ENCODE measurements at places on chromosomes 5 and 9.
A peak's percentile ranks its signal among the peaks of the same experiment; 100 is the strongest.

DNA sequence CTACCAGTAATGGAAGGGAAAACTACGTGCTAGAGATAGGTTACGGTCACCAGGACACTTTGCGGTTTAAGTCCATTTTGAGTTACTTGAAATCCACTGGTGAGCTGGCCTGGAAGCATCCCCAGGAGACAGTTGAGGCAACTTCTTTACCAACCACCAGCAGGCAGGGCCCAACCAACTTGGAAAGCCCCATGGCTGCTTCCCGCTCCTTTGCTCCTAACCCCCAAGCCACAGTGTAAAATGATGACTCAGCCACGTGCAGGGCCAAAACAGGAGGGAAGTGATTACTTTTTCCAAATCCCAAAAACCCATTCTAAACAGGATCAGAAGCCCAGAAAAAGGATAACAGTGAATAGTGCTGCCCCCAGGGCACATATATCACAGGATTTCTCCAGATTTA is 87.4 kb downstream of the PAX5 start:
- no peak for DNase-seq

DNA sequence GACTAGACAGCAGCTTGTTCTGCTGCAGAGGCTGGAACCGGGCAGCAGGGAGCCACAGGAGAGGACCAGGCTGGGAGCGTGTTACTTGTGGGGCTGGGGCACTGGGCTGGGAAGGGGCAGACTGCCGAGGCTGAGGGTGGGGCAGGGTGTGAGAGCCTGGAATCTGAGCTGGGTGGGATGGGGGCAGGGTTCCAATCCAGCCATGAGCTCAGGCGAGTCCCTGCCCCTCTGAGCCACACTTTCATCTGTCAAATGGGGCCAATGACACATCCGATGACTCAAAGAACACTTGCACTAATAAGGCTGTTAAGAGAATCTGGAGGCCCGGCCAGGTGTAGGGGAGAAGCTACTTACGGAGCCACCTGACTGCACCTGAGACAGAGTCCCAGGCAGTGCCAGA is 18.7 kb upstream of the WDR38 start:
- DNase-seq = no peak

GRCh38 chr9:92426501-92427145 is 2.4 kb upstream of the OMD start:
- peak; percentile 98 for DNase-seq

DNA sequence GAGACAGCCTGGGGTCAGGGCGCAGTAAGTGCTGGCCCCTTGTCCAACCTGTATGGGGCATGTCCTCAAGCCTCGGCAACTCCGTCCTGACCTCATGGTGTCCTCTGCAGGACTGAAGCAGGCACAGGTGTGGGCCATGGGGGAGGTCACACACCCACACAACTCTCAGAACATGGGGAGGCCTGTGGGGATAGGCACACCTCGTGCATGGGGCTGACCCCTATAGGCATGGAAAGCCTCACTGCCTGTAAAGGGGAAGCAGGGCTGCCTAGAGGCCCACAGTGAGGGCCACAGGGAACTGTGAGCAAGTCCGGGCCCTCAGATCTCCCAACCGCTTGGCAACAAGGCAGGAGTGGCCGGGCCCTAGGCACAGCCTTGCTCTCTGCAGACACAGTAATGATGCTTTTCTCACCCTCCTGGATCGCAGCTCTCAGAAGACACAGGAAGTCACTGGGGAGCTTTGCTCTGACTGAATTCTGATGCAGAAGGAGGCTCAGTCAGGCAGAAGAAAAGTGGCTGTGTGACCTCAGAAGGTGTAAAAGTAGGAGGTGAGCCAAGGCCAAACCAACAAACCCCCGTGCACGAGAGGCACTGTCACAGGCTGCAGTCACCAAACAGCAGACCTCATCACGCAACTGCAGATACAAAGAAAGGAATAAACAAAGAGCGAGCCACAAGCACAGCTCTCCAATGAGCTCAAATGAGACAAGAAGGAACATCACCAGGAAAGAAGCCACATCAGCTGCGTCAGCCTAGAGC is 5.4 kb downstream of the IPPK start:
- no peak for DNase-seq

DNA sequence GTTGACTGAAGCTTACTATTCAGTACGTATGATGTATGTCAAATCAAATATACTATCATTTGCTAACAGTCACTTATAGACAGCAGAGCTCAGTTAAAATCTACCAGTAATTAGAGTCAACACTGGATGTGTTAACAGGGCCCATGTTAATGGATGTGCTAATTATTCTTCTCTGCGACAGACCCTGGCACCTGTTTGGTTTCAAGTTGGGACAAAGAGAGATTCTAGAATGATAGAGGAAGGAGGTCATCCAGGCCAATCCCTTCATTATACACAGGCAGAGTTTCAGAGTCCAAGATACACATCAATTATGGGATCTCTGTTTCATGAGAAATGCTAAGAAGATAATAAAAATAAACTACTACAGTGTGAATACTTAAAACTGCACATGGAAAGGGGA is 615.0 kb downstream of the ZNF608 start:
- DNase-seq = peak; percentile 18

DNA sequence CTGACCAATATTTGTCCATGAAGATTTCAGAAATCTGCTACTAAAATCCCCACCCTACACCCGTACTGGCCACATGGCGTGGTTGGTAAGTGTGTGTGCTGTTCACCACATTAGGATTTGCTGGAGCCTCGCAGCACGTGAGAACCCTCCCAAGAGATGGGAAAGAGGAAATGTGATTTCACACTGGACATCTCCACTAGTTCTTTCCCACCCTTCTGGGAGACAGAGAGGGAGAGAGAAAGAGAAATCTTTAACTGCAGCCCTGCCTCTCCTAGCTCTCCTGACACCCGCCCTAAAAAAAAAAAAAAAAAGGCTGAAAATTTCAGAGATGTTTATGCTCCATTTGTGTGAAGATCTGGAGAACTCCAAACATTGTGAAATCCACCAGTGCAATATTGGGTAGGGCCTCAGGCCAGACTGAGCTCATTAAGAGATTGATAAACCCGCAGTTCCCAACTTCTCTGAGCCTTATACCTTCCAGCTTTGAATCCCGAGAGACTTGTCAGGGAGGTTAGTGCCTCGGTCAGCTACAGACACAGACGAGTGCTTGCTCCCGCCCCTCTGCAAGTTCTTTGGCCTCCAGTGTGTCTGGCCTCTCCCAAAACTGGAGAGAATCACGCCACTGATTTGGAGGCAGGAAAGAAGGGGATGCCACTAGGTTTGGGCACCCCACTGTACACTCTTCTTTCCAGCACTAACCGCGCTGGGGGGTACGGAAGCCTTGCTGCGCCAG is 1.9 kb downstream of the SPRY4 start:
- no peak for DNase-seq

- DNase-seq = no peak
These were observed 3.7 kb upstream of the NIPAL4 start for GRCh38 chr5:157456301-157456700.

DNA sequence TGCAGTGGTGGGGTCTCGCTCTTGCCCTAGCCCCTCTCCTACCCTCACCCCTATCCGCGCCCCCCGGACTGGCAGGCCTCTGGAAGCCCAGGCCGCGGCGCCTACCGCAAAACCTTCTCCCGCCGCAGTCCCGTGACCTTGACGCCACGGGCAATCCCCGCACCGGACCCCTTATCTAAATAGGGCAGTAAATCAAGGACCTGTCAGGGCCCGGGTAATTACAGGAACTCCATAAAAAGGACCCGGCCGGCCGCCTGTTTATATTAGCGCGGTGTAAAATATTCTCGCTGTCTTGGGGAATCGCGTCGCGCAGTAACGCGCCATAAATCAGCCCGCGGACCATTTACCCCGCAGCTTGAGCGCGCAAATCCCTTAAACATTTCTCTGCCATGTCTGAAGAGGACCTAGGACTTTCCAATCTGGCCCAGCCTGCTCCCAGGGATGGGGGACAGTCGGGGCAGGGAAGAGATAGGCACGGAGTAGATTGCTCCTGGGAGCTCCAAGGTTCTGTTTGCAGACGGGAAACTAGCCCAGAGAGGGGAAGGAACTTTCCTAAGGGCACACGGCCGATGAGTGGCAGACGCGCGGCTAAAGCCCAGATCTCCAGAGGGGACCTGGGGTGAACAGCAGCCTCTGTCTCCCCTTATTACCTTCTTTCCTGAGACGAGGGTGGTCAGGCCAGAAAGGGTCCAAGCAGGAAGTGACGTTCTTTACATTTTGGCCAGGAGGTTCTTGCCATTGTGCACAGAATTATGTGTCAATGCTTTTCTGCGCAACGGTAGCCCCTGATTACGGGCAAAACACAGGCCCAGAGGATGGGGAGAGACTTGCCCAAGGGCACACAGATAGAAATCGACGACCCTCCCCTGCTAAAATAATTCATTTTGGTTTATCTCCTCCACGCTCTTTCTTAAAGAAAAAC is 4.8 kb upstream of the HAND1 start:
- DNase-seq = no peak

DNA sequence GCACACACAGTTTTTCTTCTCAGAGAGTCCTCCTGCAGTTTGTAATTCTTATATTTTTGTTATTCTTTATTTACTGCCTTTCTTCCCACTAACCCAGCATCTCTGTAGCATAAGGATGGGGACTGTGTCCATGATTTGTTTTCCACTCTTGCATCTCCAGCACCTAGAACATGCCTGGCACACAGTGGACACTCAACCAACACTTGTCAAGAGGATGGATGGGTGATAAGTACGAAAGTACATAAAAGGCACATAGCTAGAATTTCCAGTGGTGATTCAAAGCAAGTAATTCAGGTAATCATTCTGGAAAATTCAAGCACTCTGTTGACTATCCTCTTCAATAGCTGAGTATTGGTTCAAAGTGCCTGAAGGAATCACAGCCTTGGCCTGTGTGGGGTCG is 60.2 kb upstream of the TRIO start:
- no peak for DNase-seq

- DNase-seq = no peak
These were observed 48.4 kb upstream of the MAP3K1 start for GRCh38 chr5:56766926-56767325.

- no peak for DNase-seq
These were observed 377.1 kb downstream of the SPOCK1 start for GRCh38 chr5:137122075-137122474.

GRCh38 chr5:51556833-51557232 is 173.6 kb downstream of the ISL1 start:
- DNase-seq = no peak

- no peak for DNase-seq
These were observed 8.6 kb upstream of the GLE1 start for GRCh38 chr9:128495804-128496417.

DNA sequence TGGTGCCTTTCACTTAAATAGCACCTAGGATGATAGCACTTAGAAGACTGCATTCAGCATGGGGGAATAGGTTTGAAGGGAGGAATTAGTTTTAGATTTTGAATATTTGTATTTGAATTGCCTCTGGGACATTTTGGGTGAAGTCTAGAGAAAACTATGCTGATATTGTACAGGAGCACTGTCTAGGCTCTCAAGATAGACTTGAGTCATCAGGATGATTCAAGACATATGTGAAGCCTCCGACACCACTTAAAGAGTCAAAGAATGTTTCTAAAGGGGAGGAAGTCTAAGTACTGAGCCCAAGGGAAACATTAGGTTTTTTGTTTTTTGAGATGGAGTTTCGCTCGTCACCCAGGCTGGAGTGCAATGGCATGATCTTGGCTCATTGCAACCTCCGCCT is 63.9 kb upstream of the CCDC180 start:
- DNase-seq = no peak

GRCh38 chr5:2747363-2748162 is 3.9 kb downstream of the IRX2 start:
- DNase-seq = no peak

GRCh38 chr9:130042406-130042884 is 544 bp downstream of the FNBP1 start:
- no peak for DNase-seq

GRCh38 chr5:10311595-10312425 is 4.1 kb upstream of the CMBL start:
- no peak for DNase-seq

DNA sequence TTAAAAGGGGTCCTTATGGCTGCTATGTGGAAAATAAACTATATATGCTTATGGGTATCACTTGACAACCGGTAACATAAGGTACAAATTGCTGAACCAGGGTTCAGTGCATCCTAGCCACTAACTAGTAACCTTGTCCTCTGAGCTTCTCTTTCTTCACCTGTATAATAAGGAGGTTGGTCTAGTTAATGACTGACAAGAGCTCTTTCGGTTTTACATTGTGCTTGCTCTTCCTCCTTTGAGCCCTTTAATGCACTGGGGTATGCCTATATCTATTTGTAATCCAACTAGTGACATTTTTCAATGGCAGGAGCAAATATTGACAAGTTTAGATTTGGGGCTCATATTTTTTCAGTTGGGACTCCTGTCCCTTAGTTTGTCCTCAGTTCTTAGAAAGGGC is 66.1 kb downstream of the NPR3 start:
- no peak for DNase-seq

GRCh38 chr9:13487936-13488335 is 208.4 kb upstream of the MPDZ start:
- no peak for DNase-seq

GRCh38 chr9:6764523-6764922 is 6.8 kb downstream of the KDM4C start:
- no peak for DNase-seq
